ENCODE measurements at places on chromosomes 3 and 15. TPM values are rescaled to one million over a fixed set of nuclear protein-coding genes. Genes with fewer than 3 reads are reported as not detected.

REC114 gene
- total RNA-seq = not detected

CHRNA7 gene
- total RNA-seq = 4.8 TPM

CP gene
- 0.07 TPM for total RNA-seq

LRRIQ4 gene
- 0.41 TPM for total RNA-seq

GAP43 gene
- 0.21 TPM for total RNA-seq

SPINT1 gene
- total RNA-seq = 306 TPM

SYNPR gene
- not detected for total RNA-seq

RBP2 gene
- not detected for total RNA-seq

C3orf20 gene
- not detected for total RNA-seq

ITGA11 gene
- 6.2 TPM for total RNA-seq

CHMP2B gene
- 61.1 TPM for total RNA-seq

ZDHHC23 gene
- total RNA-seq = 4.7 TPM

KNG1 gene
- total RNA-seq = not detected

SERPINI2 gene
- not detected for total RNA-seq

NIPA2 gene
- total RNA-seq = 116 TPM

ROPN1 gene
- total RNA-seq = not detected

CLDN18 gene
- not detected for total RNA-seq

GUCA1C gene
- not detected for total RNA-seq

CILP gene
- not detected for total RNA-seq

TMEM108 gene
- 2.1 TPM for total RNA-seq

CCDC39 gene
- total RNA-seq = 0.07 TPM

THAP10 gene
- 4.8 TPM for total RNA-seq

PLA2G4B gene
- 3.4 TPM for total RNA-seq

ANKRD63 gene
- not detected for total RNA-seq

DGKG gene
- 0.04 TPM for total RNA-seq

PROS1 gene
- 14.1 TPM for total RNA-seq

COL8A1 gene
- 24.4 TPM for total RNA-seq

RTP3 gene
- total RNA-seq = not detected

GNAT1 gene
- not detected for total RNA-seq

TEX9 gene
- 8.8 TPM for total RNA-seq

CD276 gene
- total RNA-seq = 153 TPM

MESP2 gene
- 0.29 TPM for total RNA-seq

KCNMB3 gene
- total RNA-seq = 1.9 TPM

HYAL2 gene
- total RNA-seq = 89.3 TPM

PTX3 gene
- 24.4 TPM for total RNA-seq

SERINC4 gene
- 0.46 TPM for total RNA-seq

C15orf62 gene
- 1.2 TPM for total RNA-seq

GNB4 gene
- total RNA-seq = 26.2 TPM

SMARCC1 gene
- 94.0 TPM for total RNA-seq

CCR3 gene
- total RNA-seq = not detected

Measured in kidney epithelial cell (primary cell).